ENCODE measurements at places on chromosomes 5 and 9. TPM values are rescaled to one million over a fixed set of nuclear protein-coding genes. Genes with fewer than 3 reads are reported as not detected.

GRCh38 chr5:61632064-61632463 lies 300.0 kb downstream of the ZSWIM6 start:
- no peak overlapping the region for H3K27ac ChIP-seq
- no peaks in the 10 kb centered on the region for H3K36me3 ChIP-seq
- H3K4me1 ChIP-seq, result peaks cover 8% of the 10 kb centered on the region

DNA sequence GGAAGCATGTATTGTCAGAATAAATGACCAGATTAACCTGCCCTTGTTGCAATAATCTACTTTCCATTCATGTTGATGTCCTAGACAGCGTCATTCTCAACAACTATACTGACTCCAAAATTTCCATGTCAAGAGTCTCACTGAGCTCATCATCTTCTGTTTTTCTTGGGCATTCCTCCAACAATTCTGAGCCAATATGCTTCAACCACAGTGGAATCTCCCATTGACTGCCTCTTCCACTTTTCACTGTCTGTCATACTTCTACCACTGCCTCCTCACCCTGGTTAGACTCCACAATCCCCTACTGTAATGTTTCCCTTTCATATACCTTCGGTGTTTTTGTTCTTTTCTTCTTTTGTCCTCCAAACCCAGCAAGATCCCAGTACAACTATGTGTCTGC lies 162.8 kb downstream of the TLE1 start:
- DNase-seq, result no peak
- H3K27me3 ChIP-seq, result no peaks in the 10 kb centered on the region
- H3K4me3 ChIP-seq, result no peak overlapping the region
- H3K36me3 ChIP-seq, result no peaks in the 10 kb centered on the region
- no peaks in the 10 kb centered on the region for H3K4me1 ChIP-seq
- H3K27ac ChIP-seq, result no peak overlapping the region

DNA sequence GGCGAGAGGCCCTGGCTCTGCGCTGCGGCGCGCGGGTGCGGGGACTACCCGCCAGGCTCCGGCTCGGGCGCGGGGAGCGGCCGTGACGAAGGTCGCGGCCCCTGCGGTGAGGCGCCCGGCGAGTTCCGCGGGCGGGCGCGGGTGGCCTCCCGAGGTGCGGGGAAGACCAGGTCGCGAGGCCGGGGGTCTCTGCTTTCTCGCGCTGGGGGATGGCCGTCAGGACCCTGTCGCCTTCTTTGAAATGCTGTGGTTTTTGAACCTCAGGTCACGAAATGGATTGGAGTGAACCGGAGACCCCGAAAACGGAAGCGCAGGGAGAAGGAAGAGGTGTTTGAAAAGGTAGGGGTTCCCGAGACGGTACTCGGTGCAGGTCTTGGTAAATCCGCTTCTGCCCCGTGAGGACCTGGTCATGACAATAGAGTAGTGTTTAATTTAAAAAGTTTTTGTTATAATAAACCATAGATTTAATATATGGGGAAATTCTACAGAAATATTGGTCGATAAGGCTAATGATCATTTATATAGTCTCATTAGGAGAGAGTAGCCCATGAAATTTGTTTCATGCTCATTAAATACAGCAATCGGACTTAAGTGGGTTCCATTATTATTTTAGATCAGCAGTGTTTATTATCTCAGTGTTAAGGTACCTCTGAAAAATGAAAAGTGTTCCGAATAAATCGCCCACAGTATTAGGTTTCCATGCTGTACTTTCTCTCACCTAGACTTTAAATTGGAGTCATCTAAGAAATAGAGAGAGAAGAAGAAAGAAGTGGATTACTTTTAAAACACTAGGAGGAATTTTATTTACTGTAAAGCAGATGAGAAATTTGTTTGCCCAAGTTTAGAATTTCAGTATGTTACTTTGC lies 279.0 kb downstream of the AOPEP start:
- peaks cover 34% of the 10 kb centered on the region for H3K4me1 ChIP-seq
- H3K27me3 ChIP-seq, result no peaks in the 10 kb centered on the region
- DNase-seq, result no peak
- peak overlapping the region; percentile 84 for H3K4me3 ChIP-seq
- peak overlapping the region; percentile 95 for H3K27ac ChIP-seq

DNA sequence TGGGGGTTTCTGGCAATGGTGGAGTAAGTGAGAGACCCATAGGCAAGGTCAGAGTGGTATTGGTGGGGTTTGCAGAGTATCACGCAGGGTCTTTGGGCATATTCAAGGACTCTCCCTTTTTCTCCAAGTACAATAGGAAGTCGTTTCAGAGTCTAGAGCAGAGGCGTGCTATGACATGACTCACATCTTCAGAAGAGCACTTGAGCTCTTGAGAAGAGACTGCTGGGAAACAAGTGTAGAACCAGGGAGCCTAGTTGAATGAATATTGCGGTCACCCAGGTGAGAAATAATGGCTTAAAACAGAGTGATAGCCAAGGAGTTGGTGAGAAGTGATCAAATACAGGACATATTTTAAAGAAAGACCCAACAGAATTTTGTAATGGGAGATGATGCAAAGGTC lies 813.4 kb downstream of the TLE1 start:
- H3K4me3 ChIP-seq, result no peak overlapping the region
- H3K4me1 ChIP-seq, result no peaks in the 10 kb centered on the region
- DNase-seq, result no peak
- H3K27me3 ChIP-seq, result no peaks in the 10 kb centered on the region

DNA sequence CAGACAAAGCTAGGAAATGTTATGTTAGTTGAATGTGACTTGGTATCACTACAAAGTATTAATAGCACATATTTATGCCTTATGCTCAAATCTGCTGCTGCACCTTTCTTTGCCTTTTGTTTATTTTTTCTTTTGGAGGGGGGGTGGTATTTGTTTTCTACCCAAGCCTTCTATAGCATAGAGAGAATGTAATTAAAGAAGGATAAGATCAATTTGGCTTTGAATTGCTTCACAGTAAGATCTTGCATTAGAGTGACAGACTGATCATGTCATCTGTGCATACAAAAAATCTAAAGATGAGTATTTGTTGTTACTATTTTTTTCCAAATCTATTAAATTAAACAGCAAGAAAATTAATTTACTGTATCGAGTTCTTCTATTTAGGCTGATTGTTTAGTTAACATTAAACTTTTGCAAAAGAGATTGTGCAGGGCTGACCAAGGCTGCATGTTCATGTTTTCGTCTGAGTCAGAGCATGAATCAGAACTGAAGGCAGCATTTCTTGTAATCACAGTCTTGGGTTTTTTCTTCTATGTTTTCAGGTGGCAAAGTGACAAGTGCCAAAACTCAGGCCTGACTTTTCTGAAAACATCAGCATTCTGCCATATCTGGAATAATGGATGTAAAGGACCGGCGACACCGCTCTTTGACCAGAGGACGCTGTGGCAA lies 1007.1 kb upstream of the WWC1 start:
- no peak overlapping the region for H3K4me3 ChIP-seq
- no peak overlapping the region for H3K27ac ChIP-seq
- no peaks in the 10 kb centered on the region for H3K36me3 ChIP-seq
- no peaks in the 10 kb centered on the region for H3K27me3 ChIP-seq
- DNase-seq, result no peak

- no peak overlapping the region for H3K4me3 ChIP-seq
- no peaks in the 10 kb centered on the region for H3K4me1 ChIP-seq
- DNase-seq, result no peak
- no peaks in the 10 kb centered on the region for H3K36me3 ChIP-seq
- no peak overlapping the region for H3K27ac ChIP-seq
- no peaks in the 10 kb centered on the region for H3K27me3 ChIP-seq
These were observed 75.1 kb downstream of the PTTG1 start for GRCh38 chr5:160496784-160497183.

DNA sequence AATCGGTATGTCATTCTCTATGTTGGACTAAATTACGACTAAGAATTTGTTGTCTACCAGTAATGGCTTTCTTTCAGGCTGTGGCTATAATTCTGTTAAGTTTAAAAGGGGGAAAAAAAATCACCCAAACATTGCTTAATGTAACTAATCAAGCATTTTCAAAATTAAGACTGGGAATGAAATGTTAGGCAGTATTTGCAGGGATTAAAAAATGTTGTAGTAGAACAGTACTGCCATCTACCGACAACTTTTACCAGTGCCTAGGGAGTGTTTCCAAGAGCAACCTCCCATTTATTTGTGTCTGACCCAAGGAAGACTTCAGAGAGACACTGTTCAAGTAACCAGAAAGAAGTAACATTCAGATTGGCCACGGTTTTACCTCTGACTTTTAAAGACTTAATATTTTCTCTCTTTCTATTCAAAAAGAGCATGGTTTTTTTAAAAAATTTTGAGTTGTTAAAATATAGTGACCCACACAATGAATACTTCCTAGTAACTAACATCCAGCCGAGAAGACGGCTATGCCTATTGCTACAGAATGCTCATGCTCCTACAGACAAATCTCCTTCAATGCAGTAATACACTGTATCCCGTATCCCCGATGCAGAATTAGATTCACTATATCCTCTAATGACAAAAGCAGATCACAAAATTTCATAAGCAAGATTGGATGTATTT lies 92.4 kb downstream of the ARL15 start:
- no peak overlapping the region for H3K27ac ChIP-seq
- H3K4me3 ChIP-seq, result no peak overlapping the region
- H3K36me3 ChIP-seq, result no peaks in the 10 kb centered on the region
- no peaks in the 10 kb centered on the region for H3K4me1 ChIP-seq

- no peak for DNase-seq
- no peaks in the 10 kb centered on the region for H3K36me3 ChIP-seq
- no peak overlapping the region for H3K4me3 ChIP-seq
- H3K27me3 ChIP-seq, result no peaks in the 10 kb centered on the region
- H3K27ac ChIP-seq, result no peak overlapping the region
These were observed 42.4 kb downstream of the HOMER1 start for GRCh38 chr5:79471556-79471955.

DNA sequence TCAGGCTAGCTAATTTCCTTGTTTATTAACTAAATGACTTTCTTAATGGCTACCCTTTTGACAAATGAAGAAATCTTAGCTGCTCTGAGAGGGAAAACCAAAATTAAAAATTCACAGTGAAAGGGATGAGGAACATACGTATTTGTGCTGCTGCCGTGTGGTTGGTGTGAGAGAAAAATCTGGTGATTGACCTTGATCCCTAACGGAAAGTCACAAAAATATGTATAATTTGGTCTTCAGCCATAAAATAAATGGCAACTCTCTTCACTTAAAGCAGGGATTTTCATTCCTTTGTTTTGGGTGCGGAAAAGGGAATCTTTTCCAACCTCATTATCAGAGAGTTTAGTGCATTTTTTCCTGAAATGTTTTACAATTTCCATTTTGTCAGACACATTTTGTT lies 40.4 kb downstream of the PAM start:
- peak overlapping the region; percentile 92 for H3K27ac ChIP-seq
- DNase-seq, result no peak
- peaks cover 77% of the 10 kb centered on the region for H3K4me1 ChIP-seq
- no peaks in the 10 kb centered on the region for H3K36me3 ChIP-seq
- peak overlapping the region; percentile 32 for H3K4me3 ChIP-seq

DNA sequence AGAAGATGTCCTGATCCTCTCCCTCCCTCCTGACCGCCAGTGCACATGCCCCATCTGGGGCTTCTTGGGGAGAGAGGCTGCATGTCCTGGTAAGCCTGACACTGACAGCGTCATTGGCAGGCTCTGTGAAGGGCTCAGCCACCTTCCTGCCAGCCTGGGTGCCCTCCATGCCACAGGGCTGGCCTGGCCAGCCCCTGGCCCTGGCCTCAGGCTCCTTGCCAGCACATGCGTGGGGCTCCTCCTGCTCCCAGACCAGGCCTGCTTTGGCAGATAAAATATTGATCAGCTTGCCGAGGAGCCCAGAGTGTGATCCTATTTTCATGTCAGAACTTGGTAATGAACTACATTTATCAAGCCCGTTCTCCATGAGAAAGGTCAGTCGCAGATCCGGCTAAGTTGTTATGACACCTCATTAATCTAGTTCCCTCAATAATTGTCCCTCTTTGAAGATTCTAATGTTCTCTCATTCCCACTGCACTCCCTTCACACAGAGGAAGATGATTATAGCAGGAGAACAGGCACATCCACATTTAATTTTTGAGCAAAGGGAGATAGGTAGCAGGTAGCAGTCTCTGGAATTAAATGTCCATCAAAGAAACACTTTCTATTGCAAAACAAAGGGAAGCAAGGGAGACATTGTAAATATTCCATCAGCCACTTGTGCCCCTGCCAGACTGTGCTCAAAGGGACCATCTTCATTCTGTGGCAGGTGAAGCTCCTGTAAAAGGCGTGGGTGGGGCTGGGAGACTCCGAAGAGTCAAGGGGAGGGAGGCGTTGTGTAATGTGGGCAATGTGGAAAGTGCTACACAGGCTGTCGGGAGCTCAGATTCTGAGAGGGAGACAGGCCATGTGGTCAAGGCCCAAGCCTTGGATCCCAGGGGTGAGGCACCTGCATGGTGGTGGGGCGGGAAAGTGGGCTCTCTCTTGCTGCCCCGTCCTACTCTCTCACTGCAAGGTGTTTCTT lies 272.0 kb downstream of the HSPA4 start:
- H3K27ac ChIP-seq, result no peak overlapping the region
- H3K36me3 ChIP-seq, result no peaks in the 10 kb centered on the region
- H3K27me3 ChIP-seq, result no peaks in the 10 kb centered on the region
- H3K4me3 ChIP-seq, result no peak overlapping the region
- H3K4me1 ChIP-seq, result no peaks in the 10 kb centered on the region
- DNase-seq, result no peak

- H3K4me3 ChIP-seq, result no peak overlapping the region
- no peak overlapping the region for H3K27ac ChIP-seq
- H3K4me1 ChIP-seq, result peaks cover 55% of the 10 kb centered on the region
- no peak for DNase-seq
These were observed 127.8 kb downstream of the NFIB start for GRCh38 chr9:14186096-14186495.

The DAB2 gene
- 17.3 TPM for total RNA-seq

The OR1J2 gene
- not detected for total RNA-seq

The OR2S2 gene
- not detected for total RNA-seq

The AGGF1 gene
- 18.3 TPM for total RNA-seq

The NEK6 gene
- total RNA-seq, result 3.2 TPM
